CD4-positive, alpha-beta memory T cell (primary cell): ENCODE measurements at places on chromosomes 6 and 20. TPM values are rescaled to one million over a fixed set of nuclear protein-coding genes. Genes with fewer than 3 reads are reported as not detected.

The ZC3H12D gene
- 91.5 TPM for total RNA-seq

DNA sequence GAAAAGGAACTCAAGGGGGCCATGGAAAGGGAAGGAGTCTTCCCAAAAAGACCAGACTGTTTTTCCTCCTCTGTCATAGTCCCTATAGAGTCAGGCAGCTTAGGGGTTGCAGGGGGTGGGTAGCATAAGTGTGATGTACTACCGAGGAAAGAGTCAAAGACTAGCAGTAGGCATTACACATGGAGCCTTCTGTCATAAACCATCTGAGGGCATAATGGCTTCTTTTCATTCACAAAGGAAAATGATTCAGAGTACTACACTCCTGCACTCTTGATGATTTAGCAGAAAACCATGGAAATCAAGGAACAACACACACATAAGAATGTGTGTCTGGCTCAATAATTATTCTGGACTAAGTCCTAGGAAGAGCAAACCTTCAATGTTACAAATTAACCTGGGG, 14.9 kb downstream of the PLN start:
- no peak for DNase-seq

DNA sequence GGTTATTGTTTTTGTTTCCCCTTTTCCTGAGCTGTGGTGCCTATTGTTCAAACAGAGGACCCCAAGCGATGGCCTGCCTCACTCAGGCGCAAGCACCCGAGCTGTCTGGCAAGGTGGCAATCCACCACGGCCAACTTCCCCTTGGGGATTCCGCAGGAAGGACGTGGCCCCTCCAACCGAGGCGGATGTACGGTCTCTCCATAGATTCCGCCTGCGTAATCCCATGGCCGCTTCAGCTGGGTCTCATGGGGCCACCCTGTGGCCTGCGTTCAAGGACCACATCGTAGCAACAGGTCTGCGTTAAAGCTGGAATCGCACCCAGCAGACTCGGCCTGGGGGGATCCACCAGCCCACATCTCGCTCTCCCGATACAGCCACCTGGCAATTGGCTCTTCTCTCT, 79.9 kb downstream of the CEBPB start:
- no peak for DNase-seq

DNA sequence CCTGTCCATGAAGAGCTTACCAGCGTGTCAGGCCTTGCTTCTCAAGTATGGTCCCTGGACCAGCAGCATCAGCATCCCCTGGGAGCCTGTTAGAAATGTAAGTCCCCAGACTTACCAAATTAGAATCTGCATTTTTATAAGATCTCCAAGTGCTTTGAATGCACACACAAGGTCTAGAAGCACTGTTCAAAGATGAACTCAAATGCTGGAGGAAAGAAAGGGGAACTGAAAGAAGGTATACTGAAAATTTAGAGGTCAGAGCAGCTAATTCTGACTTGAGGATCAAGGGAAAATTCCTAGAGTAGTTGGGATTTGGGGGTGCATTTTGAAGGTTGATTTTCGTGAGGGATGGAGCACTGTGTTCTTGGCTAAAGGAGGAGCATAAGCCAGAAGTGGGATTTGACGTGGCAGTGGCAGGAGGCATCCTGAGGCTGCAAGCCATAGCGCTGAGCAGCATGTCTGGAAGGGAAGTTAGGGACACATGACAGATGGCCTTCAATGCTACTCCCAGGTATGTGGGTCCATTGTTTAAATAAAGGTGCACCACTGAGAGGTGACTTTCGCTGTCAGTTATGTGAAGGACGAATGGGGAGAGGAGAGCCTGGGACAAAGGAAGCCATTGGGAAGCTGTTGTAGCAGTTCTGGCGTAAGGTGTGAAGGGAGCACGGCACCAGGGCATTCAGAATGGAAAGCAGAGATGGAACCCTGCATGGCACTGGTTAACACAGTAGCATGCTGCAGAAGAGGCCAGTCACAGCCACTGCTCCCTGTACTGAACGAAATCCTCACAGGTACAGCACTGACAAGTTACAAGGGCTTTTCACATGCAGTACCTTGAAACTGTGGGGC, 36.2 kb downstream of the ARMC2 start:
- DNase-seq, result no peak

GRCh38 chr6:18506382-18507017, 119.3 kb downstream of the RNF144B start:
- DNase-seq, result no peak

- no peak for DNase-seq
These were observed 6.9 kb upstream of the CD40 start for GRCh38 chr20:46111028-46111835.

DNA sequence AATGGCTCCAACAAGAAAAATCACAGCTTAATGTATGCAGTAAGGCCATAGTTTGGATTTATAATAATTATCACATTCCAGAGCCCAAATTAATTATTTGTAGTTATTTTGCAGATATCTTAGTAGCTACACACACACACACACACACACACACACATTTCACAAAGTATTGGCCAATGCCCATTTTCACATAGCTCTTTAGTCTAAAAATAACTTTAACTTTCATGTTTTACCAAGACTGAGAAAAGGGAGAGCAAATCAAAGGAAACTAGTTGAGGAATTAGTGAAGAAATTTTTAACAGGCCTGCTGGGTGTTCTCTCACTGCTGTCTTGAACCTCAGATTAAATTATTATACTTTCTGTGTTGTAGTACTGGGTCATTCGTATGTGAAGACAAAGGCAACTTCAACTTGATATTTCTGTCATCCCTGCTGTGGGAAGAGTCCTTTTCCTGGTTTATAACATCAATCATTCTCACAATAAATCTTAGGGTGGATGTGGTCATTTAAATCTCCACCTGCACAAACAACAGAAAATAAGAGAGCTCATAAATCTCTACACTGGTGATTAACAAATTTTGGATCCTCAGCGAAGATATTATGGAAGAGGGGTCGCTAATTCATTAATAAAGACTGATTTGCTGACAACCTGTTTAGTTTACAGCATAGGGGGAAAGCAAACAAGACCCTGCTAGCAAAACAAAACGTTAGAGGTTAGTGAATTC, 1.6 kb upstream of the TCF21 start:
- DNase-seq, result no peak

- DNase-seq, result no peak
These were observed 82.3 kb downstream of the LRRC1 start for GRCh38 chr6:53877151-53877550.

The TMEM244 gene
- total RNA-seq, result 1.1 TPM

- no peak for DNase-seq
These were observed at the start of gene MUC22 for GRCh38 chr6:31010393-31011060. TSS of gene MUC22 (plus strand) at chr6:31010474. CDS start at chr6:31010707, 233 bp downstream.

DNA sequence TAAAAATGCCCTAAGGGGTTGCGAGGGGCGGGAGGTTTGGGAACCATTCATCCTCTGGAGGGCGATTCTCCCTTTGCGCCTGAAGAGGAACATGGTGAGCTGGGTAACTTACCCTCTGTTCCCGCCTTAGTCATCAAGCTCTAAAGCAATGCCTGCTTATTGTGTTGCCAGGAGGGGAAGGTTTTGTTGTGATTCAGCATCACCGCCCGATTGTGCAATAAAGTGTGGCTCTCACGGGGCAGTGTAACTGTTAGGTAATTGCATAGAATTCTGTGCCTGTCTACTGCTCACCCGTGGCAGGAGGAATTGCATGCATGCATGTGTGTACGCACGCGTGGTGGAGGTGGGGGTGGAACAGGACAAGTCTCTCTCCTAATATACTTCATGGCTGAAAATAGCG, 95.5 kb upstream of the AGPAT4 start:
- DNase-seq, result no peak

The RNF182 gene
- not detected for total RNA-seq
